AG10803 (cell line): ENCODE measurements at places on chromosomes 2 and 18.

DNA sequence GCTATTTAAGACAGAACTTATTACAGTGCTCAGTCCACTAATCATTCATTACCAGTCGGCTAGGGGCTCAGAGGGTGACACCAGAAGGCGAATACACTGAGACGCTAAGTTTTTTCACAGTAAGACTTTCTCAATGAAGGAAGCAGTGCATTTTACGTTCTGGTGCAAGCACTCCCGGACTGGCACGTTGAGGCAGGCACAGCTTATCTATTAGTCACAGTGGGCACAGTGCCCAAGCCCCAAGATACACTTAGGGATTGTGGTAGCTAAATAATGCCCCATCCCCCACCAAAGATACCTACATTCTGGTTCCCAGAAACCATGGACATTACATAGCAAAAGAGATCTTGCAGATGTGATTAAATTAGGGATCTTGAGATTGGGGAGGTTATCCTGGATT is 32.6 kb upstream of the BCL11A start:
- DNase-seq = no peak

GRCh38 chr2:4522498-4523421 is 819.4 kb downstream of the DCDC2C start:
- no peak for DNase-seq

DNA sequence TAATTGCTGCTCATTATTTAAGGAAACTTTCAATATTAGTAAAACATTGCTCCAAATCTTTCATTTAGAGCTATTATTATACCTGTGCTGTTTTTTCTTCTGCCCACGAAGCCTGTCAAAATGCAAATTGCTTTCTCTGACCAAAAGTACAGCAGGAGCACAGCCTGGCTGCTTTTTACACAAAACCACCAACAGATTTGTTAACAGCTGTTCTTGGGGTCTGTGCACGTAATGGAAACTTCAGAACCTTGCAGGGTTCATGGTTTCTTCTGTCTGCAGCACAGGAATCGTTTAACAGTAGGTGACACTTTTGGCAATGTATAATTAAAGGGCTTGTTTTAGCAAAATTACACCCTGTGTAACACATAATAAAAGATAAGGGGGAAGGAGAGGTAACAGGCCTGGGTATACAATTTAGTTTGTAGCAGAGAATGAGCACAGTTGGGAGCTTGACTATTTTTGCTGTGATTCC is 447.3 kb downstream of the KCNJ3 start:
- DNase-seq = no peak

GRCh38 chr2:185284696-185285095 is 453.9 kb upstream of the FSIP2 start:
- DNase-seq = no peak

DNA sequence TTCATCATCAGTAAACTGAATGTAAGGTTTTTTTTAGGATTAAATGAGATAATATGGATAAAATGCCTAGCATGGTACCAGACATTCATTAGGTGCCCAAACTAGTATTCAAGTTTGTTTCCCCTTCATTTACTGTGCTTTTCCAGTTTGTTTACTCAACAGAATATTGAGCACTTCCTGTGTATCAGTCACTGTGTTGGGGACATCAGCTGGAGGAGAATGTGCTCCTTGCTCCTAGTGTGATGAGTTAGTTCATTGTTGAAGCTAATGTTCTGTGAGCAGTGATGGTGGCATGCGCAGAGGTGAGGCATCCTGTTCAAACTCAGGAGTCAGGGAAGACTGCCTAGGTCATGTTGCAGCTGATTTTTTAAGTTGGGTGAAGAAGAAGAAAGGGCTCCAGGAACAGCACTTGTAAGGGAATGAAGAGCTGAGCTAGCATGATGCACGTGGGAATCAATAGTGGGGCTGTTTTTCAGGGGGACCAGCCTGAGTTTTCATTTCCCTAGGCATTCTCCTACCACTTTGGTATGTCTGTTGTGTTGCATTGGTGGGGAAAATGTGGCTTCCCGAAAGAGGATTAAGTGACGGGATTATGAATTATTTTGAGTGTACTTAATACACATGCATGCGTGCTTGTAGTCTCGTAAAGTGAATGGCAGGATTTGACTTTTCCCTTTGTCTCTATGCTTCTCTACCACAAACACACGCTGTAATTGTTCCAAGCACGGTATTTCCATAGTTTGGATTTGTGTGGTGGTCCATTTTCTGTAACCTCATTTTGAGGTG is 23.7 kb downstream of the TTLL4 start:
- no peak for DNase-seq
